ENCODE measurements at places on chromosomes 5 and 9. TPM values are rescaled to one million over a fixed set of nuclear protein-coding genes. Genes with fewer than 3 reads are reported as not detected.

DNA sequence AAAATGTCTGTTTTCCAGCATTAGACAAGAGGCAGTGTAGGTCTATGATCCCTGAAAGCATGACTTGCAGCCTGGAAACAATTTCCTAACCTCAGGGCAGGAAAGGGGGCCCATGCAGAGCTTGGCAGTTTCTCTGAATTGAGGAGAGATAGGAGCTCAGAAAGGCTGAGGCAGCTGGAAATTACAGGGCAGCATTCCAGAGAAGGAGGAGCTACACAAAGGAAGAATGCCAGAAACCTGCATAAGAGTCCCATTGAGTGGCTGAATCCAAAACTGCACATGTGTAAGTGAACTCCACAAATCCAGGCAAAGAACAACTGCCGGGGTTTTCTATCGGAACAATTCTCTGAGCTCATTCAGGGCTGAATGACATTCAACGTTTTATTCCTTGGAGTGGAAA is 346.8 kb downstream of the PIK3R1 start:
- no peaks in the 10 kb centered on the region for H3K27me3 ChIP-seq
- H3K4me1 ChIP-seq: peaks cover under 1% of the 10 kb centered on the region
- H3K36me3 ChIP-seq: no peaks in the 10 kb centered on the region
- H3K27ac ChIP-seq: no peak overlapping the region
- no peak overlapping the region for H3K4me3 ChIP-seq
- no peak for DNase-seq

GRCh38 chr9:93601063-93601462 is 24.7 kb downstream of the PHF2 start:
- no peaks in the 10 kb centered on the region for H3K4me1 ChIP-seq
- H3K27me3 ChIP-seq: no peaks in the 10 kb centered on the region
- no peak for DNase-seq

DNA sequence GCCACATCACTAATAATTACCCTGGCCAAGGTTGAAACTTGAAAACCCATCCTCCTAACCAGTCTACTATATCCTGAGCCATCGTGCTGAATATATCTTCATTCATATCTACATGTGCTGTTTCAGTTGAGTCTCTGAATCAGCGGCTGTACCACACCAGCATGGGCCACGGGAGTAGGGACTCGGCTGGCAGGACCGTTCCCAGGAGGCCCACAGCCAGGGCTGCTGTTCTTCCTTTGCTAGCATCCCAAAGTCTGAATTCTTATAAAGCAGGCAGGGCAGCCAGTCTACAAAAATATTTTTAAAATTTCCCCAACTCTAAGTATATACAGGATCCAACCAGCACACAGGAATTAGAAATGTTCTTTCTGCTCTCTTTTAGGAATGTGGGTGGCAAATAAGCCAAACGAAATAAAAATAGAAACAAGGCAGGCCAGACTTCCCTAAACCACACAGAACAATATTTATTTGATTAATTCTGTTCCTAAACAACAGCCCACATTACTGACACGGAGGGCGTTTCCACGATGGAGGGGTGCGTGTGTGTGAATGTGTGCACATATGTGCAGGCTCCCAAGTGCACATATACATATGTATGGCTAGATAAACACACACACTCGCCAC is 42.8 kb upstream of the EQTN start:
- no peak overlapping the region for H3K4me3 ChIP-seq
- H3K4me1 ChIP-seq: peaks cover 18% of the 10 kb centered on the region
- no peaks in the 10 kb centered on the region for H3K27me3 ChIP-seq
- DNase-seq: no peak
- H3K27ac ChIP-seq: peak overlapping the region; percentile 58

DNA sequence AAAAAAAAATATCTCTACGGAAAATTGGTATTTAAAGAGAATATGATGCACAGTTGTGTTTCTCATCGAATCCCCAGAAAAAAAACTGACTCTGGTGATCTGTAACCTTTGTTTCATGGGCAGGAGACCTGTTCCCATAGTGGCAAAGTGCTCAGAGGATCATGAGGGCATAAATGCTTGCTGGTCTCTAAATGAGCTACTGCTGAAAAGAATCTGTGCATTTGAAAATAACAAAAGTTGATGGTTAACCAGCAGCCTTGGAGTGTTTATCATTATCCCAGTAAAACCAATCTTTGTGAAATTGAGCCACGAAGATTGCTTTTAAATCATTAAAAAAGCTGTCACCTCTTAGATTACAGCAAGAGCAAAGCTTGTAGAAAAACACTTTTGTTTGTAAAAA is 775.4 kb downstream of the MTRR start:
- H3K27me3 ChIP-seq: no peaks in the 10 kb centered on the region
- H3K36me3 ChIP-seq: no peaks in the 10 kb centered on the region
- H3K4me1 ChIP-seq: no peaks in the 10 kb centered on the region
- no peak for DNase-seq

DNA sequence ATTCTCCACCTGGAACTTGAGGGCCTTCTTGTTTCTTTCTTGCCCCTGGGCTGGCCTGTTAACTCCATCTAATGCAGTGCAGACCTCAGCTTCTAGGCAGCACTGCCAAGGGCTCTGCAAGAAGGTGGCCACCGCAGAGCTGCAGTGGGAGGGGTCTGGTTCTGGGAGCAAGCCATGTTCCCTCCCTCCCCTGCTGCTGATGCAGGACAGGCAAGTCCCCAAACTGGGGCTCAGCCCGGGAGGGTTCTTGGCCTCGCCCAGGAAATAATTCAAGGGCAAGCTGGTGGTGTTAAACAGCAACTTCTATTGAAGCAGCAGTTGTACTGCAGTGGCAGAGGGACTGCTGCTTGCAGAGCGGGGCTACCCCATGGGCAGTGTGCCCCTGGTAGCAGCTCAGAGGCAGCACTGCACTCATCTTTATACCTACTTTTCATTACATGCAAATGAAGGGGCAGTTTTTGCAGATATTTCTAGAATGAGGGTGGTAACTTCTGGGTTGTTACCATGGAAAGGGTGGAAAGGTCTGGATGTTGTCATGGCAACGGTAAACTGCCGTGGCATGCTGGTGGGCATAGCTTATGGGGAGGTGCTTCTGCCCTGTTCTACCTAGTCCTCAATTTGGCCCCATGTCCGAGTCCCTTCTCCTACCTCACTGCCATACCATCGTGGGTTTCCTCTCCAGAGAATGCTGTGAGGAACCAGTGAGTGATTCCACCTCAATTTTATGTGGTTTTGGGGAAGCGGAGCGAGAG is 82.1 kb downstream of the WDR41 start:
- DNase-seq: no peak
- H3K27ac ChIP-seq: no peak overlapping the region
- H3K4me3 ChIP-seq: no peak overlapping the region
- no peaks in the 10 kb centered on the region for H3K36me3 ChIP-seq
- H3K27me3 ChIP-seq: no peaks in the 10 kb centered on the region

- no peaks in the 10 kb centered on the region for H3K4me1 ChIP-seq
- H3K27ac ChIP-seq: no peak overlapping the region
- H3K36me3 ChIP-seq: no peaks in the 10 kb centered on the region
- H3K27me3 ChIP-seq: no peaks in the 10 kb centered on the region
- H3K4me3 ChIP-seq: no peak overlapping the region
- DNase-seq: no peak
Measured at GRCh38 chr9:110707419-110707818, 38.8 kb downstream of the MUSK start.

DNA sequence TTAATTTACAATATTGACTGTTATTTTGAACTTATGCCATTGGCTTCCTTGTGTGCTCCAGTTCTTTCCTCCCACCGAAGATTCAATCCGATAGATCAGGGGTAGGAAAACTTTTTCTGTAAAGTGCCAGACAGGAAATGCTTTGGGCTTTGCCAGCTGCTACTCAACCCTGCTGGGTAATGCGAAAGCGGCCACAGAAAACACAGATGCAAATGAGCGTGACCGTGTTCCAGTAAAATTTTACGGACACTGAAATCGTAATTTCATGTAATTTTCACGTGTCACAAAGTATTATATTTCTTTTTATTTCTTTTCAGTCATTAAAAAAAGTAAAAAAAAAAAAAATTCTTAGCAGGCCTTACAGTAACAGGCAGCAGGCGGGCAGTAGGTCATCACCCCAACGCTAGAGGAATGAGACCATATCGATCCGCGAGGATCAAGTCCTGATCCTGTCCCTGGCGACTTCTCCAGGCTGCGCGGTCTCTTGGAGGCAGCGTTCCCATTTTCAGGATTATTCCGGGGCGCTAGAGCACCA is 599 bp downstream of the NMRK1 start:
- peak overlapping the region; percentile 90 for H3K4me3 ChIP-seq
- no peaks in the 10 kb centered on the region for H3K4me1 ChIP-seq
- H3K27me3 ChIP-seq: no peaks in the 10 kb centered on the region
- DNase-seq: no peak
- no peaks in the 10 kb centered on the region for H3K36me3 ChIP-seq
- peak overlapping the region; percentile 96 for H3K27ac ChIP-seq

DNA sequence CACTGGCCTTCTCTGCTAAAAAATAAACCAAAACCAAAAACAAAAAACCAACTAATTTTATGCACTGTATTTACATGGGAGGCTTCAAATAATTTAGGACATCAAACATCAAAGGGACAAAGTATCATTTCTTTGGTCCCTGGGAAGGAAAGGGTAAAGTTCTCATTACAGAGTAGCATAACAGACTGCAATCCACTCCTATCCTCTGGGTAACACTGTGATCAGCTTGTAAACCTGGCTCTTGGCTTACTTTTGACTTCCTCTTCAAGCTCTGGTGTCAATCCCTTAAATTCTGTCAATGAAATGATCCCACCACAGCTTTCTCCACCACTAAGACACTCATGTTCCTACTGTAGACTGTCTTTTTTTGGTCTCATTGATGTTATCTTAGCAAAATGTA is 69.8 kb upstream of the VCAN start:
- H3K27me3 ChIP-seq: no peaks in the 10 kb centered on the region
- H3K36me3 ChIP-seq: no peaks in the 10 kb centered on the region
- no peak for DNase-seq

DNA sequence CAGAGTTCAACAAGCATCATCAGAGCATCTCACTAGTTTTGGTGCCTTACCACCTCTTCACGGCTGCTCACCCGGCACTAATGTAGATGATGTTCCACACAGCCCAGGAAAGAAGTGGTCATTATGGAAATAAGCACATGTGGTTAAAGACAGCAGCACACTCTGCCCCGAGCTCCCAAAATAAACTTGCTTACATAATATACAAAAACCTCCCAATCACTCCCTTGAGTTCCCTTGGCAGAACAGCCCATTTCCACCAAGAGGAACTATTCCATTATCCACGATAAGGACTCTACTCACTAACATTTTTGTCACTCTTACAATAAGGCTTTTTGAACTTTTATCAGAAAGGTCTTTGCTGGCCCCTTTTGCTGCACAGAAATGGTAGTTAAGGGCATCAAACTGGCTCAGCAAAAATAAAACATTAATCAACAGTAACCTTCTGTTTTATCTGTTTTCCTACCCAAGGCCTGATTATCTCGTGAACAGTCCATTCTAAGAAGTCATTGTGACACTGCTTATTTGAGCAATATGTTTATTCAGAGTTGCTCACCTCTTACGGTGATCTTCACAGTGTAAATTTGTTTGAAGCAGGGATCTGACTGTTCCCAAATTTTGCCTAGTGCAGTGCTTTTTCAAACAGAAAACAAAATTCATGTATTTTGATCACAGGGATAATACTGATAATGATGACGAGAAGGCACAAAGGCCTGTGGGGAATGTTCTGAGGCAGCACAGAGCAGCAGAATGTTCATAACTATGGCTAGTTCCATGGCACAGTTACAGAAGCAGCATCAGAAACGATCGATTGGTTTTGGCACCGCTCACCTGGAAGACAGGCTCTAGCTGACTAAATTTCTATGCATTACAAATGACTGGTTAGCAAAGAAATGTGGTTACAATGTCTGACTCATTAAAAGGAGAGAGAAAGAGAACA is 399.8 kb upstream of the PIK3R1 start:
- peak overlapping the region; percentile 83 for H3K27ac ChIP-seq
- H3K4me3 ChIP-seq: no peak overlapping the region
- no peaks in the 10 kb centered on the region for H3K27me3 ChIP-seq
- peak; percentile 34 for DNase-seq
- H3K4me1 ChIP-seq: peaks cover 10% of the 10 kb centered on the region
- H3K36me3 ChIP-seq: no peaks in the 10 kb centered on the region

DNA sequence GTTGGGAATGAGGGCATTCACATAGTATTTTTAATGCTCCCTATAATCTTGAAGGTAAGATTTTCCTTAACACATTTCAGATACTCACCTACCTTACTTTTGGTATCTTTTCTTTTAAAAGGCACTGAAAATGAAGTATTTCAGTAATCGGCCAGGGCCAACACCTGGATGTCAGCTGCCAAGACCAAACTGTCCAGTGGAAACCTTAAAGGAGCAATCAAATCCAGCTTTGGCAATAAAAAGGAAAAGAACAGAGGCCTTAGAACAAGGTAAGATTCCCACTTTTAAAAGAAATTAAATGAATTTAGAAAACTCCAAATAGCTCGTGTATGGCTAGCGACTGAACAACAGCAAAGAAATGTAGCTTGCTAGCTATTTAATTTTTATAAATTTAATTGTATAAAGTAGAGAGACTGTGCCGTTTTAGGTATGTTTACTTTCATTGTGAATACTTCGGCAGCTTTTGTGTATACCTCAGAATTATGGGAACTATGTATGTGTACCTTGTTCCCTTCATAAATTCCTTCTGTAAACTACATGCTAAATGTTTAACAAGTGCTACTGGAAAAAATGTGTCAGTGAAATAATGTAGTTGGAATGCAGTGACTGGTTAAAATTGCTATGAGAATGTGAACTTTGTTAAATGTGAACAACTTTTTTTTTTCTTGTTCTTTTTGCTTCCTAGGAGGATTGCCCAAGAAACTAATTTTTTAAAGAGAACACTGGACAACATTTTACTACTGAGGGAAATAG is 41.9 kb downstream of the CDK7 start:
- H3K27me3 ChIP-seq: no peaks in the 10 kb centered on the region
- H3K4me3 ChIP-seq: no peak overlapping the region
- no peak for DNase-seq
- H3K36me3 ChIP-seq: no peaks in the 10 kb centered on the region

GRCh38 chr5:124050120-124050770 is 538.3 kb downstream of the CSNK1G3 start:
- no peaks in the 10 kb centered on the region for H3K4me1 ChIP-seq
- no peak overlapping the region for H3K4me3 ChIP-seq
- no peaks in the 10 kb centered on the region for H3K36me3 ChIP-seq
- H3K27ac ChIP-seq: no peak overlapping the region
- no peak for DNase-seq

GRCh38 chr5:68074048-68074632 is 141.4 kb upstream of the PIK3R1 start:
- no peak overlapping the region for H3K4me3 ChIP-seq
- peak; percentile 23 for DNase-seq
- H3K27me3 ChIP-seq: no peaks in the 10 kb centered on the region
- H3K4me1 ChIP-seq: no peaks in the 10 kb centered on the region
- H3K27ac ChIP-seq: no peak overlapping the region

GRCh38 chr5:60463179-60463868 is 236.6 kb downstream of the DEPDC1B start:
- no peaks in the 10 kb centered on the region for H3K4me1 ChIP-seq
- no peak overlapping the region for H3K4me3 ChIP-seq
- H3K36me3 ChIP-seq: no peaks in the 10 kb centered on the region
- H3K27ac ChIP-seq: no peak overlapping the region
- no peaks in the 10 kb centered on the region for H3K27me3 ChIP-seq

GRCh38 chr5:174259696-174260420 is 214.4 kb downstream of the NSG2 start:
- H3K4me1 ChIP-seq: no peaks in the 10 kb centered on the region
- no peak overlapping the region for H3K4me3 ChIP-seq
- DNase-seq: no peak
- H3K27me3 ChIP-seq: no peaks in the 10 kb centered on the region
- no peak overlapping the region for H3K27ac ChIP-seq
- H3K36me3 ChIP-seq: no peaks in the 10 kb centered on the region

Gene FOXD1
- total RNA-seq: not detected

Gene KIAA0825
- 3.1 TPM for total RNA-seq

Gene WWC1
- total RNA-seq: not detected

Gene CCDC107
- 10.9 TPM for total RNA-seq

Gene SLC27A6
- 2.1 TPM for total RNA-seq

Gene FAM78A
- total RNA-seq: 0.26 TPM

Gene HTR4
- not detected for total RNA-seq

Gene GFI1B
- not detected for total RNA-seq
